ENCODE measurements at places on chromosomes 11 and 22. TPM values are rescaled to one million over a fixed set of nuclear protein-coding genes. Genes with fewer than 3 reads are reported as not detected.

DNA sequence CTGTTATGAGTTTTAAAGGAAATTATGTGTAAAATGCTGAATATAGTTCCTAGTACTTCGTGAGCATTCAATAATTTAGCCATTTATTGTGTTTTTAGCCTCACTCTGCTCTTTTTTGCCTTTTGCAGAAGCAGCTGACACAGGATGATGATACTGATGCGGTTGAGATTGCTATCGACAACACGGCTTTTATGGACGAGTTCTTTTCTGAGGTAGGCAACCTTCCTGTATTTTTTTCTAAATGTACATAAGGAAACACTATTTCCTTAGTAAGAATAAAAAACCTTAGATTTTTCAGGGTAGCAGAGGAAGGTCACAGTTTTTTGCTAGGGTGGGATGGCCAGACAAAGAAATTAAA lies 17.9 kb downstream of the STX3 start:
- no peaks in the 10 kb centered on the region for H3K27me3 ChIP-seq
- peaks cover 28% of the 10 kb centered on the region for H3K36me3 ChIP-seq
- peaks cover 4% of the 10 kb centered on the region for H3K4me1 ChIP-seq
- DNase-seq: no peak

The MAFF gene
- total RNA-seq: 3.1 TPM

The PGR gene
- 11.2 TPM for total RNA-seq

The MMP11 gene
- total RNA-seq: 5.9 TPM

DNA sequence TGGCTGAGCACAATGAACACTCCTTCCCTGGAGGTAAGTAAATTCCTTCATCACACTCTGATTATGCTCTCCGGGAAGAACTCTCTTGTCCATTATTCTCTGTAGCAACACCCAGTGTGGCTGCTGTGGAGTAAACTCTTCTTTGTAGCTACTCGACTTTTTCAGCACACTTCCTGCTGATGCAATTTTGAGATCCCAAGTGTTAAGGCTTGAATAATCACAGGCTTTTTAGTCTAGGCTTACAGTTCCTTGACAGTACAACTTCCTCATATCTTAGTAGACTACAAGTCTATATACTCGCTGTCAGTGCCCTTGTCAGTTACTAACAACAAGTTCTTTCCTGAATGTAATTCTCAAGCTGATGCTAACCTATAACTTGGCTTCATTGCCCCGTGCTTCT lies 301.8 kb upstream of the API5 start:
- no peak overlapping the region for H3K4me3 ChIP-seq
- no peak for DNase-seq
- no peaks in the 10 kb centered on the region for H3K4me1 ChIP-seq
- no peak overlapping the region for H3K27ac ChIP-seq
- no peaks in the 10 kb centered on the region for H3K27me3 ChIP-seq

DNA sequence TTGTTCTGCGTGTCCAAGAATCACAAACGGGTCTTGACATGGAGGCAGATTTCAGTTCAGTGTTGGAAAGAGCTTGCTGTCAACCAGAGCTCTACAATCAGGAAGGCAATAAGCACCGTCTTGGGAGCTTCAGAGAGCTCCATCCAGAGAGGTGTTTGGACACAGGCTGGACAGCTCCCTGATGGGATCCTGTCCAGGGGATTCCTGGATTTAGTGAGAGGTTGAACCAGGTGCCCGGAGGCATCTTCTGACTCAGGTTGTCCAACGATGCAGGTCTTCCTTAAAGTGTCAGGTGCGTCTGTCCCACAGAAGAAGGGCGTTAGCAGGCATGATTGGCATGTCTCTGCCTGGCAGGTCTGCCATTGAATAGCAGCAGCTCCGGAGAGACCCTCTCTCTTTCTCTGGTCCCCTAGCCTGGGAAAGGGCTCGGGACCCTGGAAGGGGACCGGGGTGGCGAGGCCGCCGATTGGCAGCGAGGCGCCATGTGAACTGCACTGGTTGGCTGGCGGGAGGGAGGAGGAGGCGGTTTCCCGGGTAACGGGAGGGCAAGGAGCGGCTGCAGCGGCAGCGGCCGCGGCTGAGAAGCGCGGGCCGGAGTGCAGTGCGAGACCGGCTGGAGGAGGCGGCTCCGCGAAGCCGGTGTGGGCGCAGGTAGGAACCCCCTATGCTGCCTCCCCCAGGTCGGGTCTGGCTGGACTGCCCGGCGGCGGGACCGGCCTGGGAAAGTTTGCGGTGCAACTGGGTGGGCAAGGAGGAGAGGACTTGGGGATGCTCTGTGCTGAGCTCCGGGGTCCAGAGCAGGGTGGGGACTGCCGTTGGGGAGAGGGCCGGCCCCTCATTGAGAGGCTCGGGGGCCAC lies 104.1 kb upstream of the E2F8 start:
- peak overlapping the region; percentile 43 for H3K4me3 ChIP-seq
- H3K27me3 ChIP-seq: peaks cover 90% of the 10 kb centered on the region

- H3K4me1 ChIP-seq: no peaks in the 10 kb centered on the region
- no peaks in the 10 kb centered on the region for H3K27me3 ChIP-seq
- no peak for DNase-seq
- H3K4me3 ChIP-seq: no peak overlapping the region
- no peak overlapping the region for H3K27ac ChIP-seq
Measured at GRCh38 chr11:129840236-129840635, 24.6 kb downstream of the TMEM45B start.

The TNNI2 gene
- total RNA-seq: 0.55 TPM

The CBX7 gene
- total RNA-seq: 75.9 TPM

The CLMP gene
- total RNA-seq: 7.3 TPM

GRCh38 chr11:106233191-106233590 lies 155.7 kb downstream of the AASDHPPT start:
- DNase-seq: no peak
- H3K36me3 ChIP-seq: no peaks in the 10 kb centered on the region
- H3K27me3 ChIP-seq: no peaks in the 10 kb centered on the region

DNA sequence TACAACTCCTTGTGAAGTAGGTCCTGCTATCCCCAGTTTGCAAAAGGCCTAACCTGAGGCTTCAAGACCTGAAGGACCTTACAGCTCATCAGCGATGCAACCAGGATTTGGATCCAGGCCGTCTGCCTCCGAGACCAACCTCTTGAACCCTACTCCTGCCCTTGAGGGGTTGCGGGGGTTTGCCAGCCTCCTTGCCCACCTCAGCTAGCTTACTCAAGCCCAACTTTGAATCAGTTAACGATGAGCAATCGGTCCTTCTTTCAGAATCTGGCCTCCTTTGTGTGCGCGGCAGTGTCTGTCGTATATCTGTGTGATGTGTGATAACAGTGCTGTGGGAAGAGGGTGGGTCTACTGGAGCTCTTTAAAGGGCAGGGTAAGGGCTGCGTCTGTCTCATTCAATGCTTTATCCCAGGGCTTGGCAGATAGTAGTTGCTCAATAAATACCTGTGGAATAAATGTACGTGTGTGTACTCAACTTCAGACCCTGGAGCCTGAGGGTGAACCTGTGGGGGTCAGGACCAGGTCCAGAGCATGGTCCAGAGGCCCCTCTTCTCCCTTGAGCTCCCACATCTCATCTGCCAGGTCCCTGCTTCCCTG lies 3.2 kb downstream of the CHRM1 start:
- H3K4me3 ChIP-seq: no peak overlapping the region
- H3K36me3 ChIP-seq: no peaks in the 10 kb centered on the region
- H3K4me1 ChIP-seq: no peaks in the 10 kb centered on the region
- H3K27me3 ChIP-seq: peaks cover 18% of the 10 kb centered on the region
- DNase-seq: no peak

GRCh38 chr11:64739871-64740270 lies 4.1 kb downstream of the RASGRP2 start:
- H3K4me3 ChIP-seq: no peak overlapping the region
- H3K4me1 ChIP-seq: peaks cover 26% of the 10 kb centered on the region
- no peaks in the 10 kb centered on the region for H3K27me3 ChIP-seq
- H3K36me3 ChIP-seq: no peaks in the 10 kb centered on the region
- no peak for DNase-seq
- no peak overlapping the region for H3K27ac ChIP-seq

The OR4A16 gene
- not detected for total RNA-seq

GRCh38 chr11:33874910-33875490 lies 16.9 kb downstream of the LMO2 start:
- H3K27ac ChIP-seq: no peak overlapping the region
- H3K27me3 ChIP-seq: peaks cover 22% of the 10 kb centered on the region
- no peak overlapping the region for H3K4me3 ChIP-seq
- H3K4me1 ChIP-seq: peaks cover 14% of the 10 kb centered on the region
- no peaks in the 10 kb centered on the region for H3K36me3 ChIP-seq

DNA sequence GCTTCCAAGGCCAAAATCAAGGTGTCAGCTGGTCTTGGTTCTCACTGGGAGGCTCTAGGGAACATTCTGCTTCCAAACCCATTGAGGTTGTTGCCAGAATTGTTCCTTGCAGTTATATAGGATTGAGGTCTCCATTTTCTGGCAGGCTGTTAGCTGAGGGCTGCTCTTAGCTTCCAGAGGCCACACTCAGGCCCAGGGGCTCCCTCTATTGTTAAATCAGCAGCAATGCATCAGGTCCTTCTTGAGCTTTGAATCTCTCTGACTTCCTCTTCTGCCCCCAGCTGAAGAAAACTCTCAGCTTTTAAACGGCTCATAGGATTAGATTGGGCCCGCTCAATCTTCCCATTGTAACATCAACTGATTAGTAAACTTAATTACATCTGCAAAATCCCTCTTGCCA lies 39.3 kb upstream of the BSX start:
- H3K27me3 ChIP-seq: peaks cover 3% of the 10 kb centered on the region
- no peaks in the 10 kb centered on the region for H3K36me3 ChIP-seq
- DNase-seq: no peak
- no peak overlapping the region for H3K27ac ChIP-seq
- H3K4me1 ChIP-seq: peaks cover 8% of the 10 kb centered on the region

DNA sequence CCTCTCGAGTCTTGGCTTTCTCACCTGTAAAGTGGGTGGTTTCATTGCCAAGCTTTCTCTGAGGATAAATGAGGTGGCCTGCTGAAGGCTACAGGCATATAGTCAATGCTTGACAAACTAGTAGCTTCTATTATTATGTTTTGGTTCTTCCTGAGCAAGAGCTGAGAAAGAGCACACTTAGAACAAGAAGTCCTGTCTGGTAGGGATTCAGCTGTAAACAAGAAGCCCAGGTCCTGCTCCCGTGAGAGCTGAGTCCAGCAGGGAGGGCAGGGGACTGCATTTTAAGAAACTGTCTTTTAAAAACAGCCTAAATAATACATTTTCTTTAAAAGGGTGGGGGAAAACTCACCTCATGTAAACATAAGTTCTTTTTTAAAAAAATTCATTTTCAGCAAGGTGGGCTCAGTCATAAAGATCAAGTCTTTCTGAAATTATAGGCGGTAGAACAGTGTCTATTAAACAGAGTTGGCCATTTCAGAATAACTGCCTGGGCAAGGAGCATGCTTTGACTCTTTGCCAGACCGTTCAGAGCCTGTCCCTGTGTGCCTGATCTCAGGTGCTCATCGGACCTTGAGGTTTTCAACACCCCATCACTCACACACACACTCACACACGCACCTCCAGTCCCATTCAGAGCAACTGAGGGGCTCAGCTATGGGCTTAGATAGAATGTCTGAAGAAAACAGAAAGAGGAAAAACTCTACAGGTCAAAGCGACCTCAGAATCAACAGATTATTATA lies 29.2 kb upstream of the MYO18B start:
- H3K27ac ChIP-seq: no peak overlapping the region
- no peak for DNase-seq
- H3K27me3 ChIP-seq: no peaks in the 10 kb centered on the region
- H3K36me3 ChIP-seq: no peaks in the 10 kb centered on the region

- no peak overlapping the region for H3K4me3 ChIP-seq
- H3K36me3 ChIP-seq: no peaks in the 10 kb centered on the region
- H3K27me3 ChIP-seq: peaks cover 35% of the 10 kb centered on the region
Measured at GRCh38 chr11:123694551-123694950, 40.1 kb upstream of the SCN3B start.

GRCh38 chr22:36911887-36912661 lies 1.4 kb upstream of the CSF2RB start:
- H3K36me3 ChIP-seq: no peaks in the 10 kb centered on the region
- DNase-seq: no peak
- H3K27ac ChIP-seq: peak overlapping the region; percentile 36
- H3K4me3 ChIP-seq: no peak overlapping the region
- H3K27me3 ChIP-seq: no peaks in the 10 kb centered on the region

- H3K27ac ChIP-seq: no peak overlapping the region
- H3K27me3 ChIP-seq: no peaks in the 10 kb centered on the region
- no peak for DNase-seq
- no peaks in the 10 kb centered on the region for H3K36me3 ChIP-seq
- H3K4me1 ChIP-seq: no peaks in the 10 kb centered on the region
- H3K4me3 ChIP-seq: no peak overlapping the region
Measured at GRCh38 chr11:102580185-102580951, 44.8 kb downstream of the MMP20 start.

DNA sequence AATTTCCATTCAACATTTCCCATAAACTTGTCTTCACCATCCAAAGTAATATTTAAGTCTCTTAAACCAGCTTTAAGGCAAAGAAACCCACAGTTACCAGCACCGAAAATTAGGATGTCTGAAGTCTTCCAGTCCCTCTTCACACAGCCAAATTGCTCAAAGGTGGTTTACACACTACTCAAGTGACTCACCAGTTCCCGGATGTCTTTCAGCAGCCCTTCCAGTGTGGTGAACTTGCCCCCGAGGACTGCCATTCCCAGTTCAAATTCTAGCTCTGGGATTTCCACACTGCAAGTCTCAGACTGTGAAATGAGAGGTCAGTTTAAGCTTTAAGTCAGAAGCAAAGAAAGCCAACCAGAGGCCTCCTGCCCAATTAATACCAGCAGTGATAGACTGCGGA lies 5.1 kb downstream of the ZPR1 start:
- no peak overlapping the region for H3K4me3 ChIP-seq
- no peak for DNase-seq
- H3K4me1 ChIP-seq: peaks cover 9% of the 10 kb centered on the region

The MYRF gene
- total RNA-seq: 0.46 TPM

DNA sequence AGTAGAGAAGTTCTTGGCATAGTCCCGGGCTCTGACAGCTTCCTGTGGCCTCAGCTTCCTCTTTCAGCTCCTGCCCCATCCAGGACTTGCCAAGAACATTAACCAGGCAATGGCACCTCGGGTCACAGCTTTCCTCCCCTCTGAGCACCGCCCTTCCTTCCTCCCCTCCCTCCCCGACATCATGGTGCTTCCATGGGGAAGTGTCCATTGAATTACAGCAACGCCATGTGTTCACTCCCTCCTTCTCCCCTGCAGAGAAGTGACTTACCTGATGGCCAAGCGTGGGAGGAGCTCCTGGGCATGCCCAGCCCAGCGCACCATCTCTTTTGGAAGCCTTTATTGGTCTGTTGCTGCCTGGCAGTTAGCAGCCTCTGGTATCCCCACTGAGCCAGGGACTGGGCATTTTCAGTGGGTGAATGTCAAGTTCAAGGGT lies 25.8 kb upstream of the DAGLA start:
- H3K27me3 ChIP-seq: no peaks in the 10 kb centered on the region
- DNase-seq: peak; percentile 55
- H3K27ac ChIP-seq: no peak overlapping the region
- no peaks in the 10 kb centered on the region for H3K36me3 ChIP-seq
- H3K4me3 ChIP-seq: no peak overlapping the region
- peaks cover 14% of the 10 kb centered on the region for H3K4me1 ChIP-seq

Data from heart right ventricle (tissue), 16 donors.